Stimulated activated CD4-positive, alpha-beta T cell treated with anti-CD3 and anti-CD28 coated beads, Interleukin-15, amount 100 ng/mL, for 24 hours (primary cell): ENCODE measurements at places on chromosomes 12 and 14.

- peak; percentile 84 for DNase-seq
Observed at GRCh38 chr12:9760699-9761418, at the start of gene CD69. Gene CD69 (minus strand): TSS chr12:9760901. CDS start chr12:9760820, 81 bp downstream.

- DNase-seq = no peak
Observed at GRCh38 chr14:85391892-85392291, 138.1 kb upstream of the FLRT2 start.

GRCh38 chr12:12408265-12408690 is 51.4 kb downstream of the BORCS5 start:
- DNase-seq = no peak

DNA sequence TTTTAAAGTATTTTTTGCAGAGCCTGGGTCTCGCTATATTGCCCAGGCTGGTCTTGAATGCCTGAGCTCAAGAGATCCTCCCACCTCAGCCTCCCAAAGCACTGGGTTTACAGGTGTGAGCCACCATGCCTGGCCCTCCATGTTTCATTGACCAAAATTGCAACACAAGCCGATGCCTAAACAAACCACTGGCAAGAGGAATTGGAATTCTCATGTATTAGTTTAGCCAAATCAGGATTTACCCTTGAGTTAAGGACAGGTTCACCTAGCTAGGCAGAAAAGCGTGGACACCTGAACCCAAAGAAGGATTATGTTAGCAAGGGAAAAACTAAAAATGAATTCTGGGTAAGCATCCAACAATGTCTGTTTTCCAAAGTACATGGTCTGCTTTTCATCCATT is 14.6 kb upstream of the METAP2 start:
- DNase-seq = no peak

DNA sequence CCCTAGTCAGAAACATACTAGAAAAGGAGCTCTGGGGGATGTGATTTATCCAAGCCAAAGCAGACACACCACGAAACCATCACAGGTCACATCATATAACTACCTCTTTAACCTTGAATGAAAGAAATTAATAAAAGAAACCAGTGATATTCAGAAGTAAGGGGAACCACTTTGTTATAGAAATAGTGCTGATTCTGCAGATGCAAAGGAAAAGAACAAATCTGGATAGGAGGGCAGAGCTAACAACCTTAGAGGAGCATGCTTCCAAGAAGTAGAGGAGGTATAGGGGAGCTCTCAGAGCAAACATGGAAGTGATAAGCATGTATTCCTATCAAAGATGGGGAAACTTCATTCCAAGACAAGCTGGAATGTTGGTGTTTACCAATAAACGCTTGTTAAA is 117.0 kb upstream of the MDM1 start:
- DNase-seq = no peak

DNA sequence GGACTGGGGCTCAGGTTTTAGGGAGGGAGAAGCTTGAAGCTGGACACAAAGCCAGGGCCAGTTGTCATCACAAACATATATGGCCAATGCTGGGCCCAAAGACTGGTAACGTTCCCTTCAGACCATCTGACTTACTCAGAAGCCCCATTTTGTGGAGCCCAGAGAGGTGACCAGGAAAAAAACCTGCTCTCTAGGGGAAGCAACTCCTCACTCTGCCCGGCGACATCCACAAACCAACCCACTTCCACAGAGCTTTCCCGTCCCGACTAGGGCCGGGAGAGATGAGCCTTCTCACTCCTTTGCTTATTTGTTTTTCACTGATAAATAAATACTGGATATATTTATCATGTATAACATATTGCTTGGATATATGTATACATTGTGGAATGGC is 180.9 kb upstream of the RTL1 start:
- DNase-seq = no peak

DNA sequence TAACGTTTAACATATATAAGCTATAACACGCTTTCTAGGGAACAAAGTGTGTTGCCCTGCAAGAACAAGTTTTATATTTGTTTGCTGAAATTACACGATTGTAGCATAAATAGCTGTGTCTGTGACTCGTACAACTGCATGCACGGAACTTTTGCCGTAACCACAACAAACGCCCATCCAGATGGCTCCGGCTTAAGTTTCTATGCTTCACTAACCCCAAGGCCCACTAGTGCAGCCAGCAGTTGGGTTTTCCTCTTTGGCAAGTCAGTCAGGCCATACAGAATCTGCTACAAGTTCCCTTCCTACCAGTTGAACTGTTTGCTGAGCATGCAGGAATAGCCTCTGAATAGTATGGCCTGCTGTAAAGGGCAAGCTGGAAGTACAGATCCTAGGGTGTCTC is 12.1 kb downstream of the CSRP2 start:
- no peak for DNase-seq

DNA sequence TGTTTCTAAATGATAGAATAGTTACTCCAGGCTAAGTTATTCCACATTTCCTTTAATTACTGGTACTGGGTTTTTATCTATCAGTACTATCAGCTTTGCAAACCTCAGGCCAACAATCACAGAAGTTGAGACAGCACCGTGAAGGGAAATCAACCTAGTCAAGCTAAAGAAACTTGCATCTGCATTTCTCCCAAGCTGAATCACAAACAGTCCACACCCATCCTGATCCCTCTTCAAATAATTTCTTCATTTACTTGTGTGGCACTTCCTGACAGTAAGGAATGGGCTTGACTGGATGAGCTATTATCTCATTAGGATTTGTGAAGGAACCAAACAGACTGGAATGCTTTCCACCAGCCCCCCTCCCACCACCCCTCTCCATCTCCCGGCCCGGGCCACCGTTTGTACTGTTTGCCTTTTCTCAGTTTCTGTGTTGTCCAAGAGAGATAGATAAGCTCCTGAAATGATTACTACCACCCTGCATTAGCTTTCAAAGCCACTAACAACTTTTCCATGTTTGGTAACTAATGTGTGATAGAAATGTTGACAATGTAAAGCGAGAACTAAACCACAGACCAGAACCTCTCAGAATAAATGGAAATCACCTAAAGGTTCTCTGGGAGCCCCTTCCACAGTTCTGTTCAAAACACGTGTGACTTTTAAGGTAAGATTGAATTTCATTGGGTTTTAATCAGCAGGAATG is 236.3 kb downstream of the SLC25A21 start:
- DNase-seq = no peak

GRCh38 chr12:92775416-92775815 is 72.6 kb downstream of the PLEKHG7 start:
- no peak for DNase-seq

DNA sequence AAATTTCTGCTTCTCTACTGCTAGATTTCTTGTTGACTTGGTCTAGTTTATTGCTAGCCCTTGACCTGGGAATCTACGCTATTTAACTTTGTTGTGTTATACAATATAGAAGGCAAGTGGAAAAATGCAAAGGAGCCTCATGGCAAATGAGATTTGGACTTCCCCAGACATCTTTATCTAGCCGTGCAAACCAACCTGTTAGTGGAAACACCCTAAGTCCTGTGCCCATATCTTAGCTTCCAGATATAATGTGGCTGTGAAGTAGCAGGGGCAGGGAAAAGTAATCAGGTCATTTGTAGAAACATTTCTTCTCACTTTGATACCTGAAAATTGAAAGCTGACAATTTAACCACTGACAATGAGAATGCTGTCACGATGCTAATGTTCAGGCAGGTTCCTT is 90.7 kb upstream of the ATP2B1 start:
- DNase-seq = no peak

DNA sequence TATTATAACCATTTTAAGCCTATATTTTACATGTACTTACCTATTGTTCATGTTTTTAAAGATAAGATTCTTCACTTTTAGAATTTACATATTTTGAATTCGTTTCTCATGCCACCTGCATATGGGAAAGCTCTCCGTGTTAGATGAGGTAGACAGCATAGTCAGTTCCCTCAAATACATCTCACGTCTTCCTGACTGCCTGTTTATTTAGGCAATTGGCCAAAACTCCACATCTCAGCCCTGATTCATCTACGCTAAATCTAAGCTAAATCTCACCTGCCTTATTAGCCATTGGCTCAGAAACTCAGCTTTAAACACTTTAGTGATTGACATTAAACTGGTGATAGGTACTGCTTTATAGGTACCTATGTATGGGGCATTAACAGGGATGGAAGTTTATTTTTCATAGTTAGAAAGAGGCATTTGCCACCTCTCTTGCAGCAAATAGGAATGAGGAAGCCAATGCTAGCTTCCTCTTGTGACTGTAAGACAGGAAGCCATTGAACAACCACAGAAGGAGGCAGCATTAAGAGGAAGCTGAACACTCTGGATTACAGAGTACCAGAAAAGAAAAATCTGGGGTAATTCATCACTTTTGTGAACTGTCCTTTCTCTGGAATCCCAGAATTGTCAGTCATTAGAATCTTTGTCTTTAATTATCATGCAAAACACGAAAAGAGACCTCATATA is 111.9 kb downstream of the LRFN5 start:
- DNase-seq = no peak

- DNase-seq = no peak
Observed at GRCh38 chr14:33377596-33378390, 439.1 kb downstream of the NPAS3 start.

GRCh38 chr14:54867011-54867410 is 35.6 kb downstream of the GCH1 start:
- no peak for DNase-seq

- no peak for DNase-seq
Observed at GRCh38 chr12:87529413-87529812, 499.8 kb downstream of the C12orf50 start.

GRCh38 chr14:31278883-31279282 is 71.3 kb upstream of the HECTD1 start:
- no peak for DNase-seq

DNA sequence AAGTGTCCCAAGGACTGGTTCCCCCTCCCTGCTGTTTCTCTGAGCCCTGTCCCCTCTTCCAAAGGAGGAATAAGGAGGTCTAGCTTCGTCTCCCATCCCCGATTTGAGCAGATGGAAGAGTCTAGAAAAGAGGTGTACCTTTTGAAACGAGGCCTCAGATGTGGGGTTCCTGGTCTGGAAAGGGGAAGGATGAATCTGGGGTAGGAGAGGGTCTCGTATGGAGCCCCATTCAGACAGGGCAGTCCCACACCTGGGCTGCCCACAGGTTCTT is 13.3 kb downstream of the MEG3 start:
- no peak for DNase-seq

DNA sequence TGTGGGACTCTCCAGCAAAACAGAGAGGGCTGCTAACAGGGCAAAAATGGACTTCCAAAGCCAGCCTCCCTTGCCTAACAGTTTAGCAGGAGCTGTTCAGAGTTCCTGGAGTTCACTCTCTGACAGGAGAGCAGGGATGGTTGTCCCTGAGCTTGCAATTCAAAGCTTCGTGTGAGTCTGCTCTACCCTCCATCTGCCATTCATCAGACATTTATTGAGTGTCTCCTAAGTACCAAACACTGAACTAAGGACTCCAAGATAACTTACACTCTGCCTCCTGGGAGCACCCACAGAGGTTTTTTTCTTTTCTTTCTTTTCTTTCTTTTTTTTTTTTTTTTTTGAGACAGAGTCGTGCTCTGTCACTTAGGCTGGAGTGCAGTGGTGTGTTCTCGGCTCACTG is 28.7 kb downstream of the RHOF start:
- no peak for DNase-seq
